GM13977 (cell line): ENCODE measurements at places on chromosomes 2 and 18.

DNA sequence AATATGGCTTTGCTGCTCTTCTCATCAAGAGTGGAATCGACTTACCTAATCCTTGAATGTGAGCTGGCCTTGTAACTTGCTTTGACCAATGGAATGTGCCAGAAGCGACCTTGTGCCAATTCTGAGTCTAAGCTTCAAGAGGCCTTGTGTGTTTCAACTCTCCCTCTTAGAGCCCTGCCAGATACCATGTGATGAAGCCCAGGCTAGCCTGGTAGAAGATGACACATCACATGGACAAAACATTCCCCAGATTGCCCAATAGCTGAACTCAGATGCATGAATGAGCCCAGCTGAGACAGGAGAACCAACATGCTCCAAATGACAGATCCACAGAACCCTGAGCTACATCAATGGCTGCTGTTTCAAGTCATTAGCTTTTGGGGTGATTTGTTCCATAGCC lies 4.2 kb upstream of the KLHL14 start:
- DNase-seq: no peak

- no peak for DNase-seq
These were observed 43.0 kb downstream of the SALL3 start for GRCh38 chr18:79022603-79023002.

DNA sequence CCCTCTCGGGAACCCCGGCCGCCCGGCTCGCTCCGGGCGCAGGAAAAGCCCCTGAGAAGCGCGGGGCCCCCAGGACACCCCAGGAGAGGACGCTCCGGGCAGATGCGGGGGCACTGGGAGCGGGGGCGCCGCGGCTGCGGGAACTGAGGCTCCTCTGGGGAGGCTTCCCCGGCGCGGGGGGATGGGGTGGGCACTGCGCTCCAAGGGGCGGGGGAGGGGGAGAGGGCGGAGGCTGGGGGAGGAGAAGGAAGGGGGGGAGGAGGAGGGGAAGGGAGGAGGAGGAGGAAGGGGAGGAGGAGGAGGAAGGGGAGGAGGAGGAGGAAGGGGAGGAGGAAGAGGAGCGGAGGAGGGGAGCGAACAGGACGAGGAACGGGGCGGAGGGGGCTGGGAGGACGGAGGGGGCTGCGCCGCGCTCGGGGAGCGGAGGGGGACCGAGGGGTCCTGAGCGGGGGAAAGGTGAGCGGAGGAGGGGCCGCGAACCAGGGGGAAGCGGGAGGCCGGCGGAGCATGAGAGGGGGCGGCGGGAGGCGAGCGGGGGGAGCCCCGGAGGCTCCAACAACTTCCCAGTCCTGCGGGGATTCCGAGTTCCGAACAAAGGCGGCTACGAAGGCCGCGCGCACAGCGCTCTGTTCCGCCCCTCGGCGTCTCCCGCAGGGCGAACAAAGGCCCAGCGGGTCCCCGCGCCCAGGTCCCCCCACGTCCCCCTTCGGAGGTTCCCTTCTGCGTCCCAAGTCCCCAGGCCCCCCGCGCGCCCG lies 742 bp downstream of the PXDN start:
- DNase-seq: no peak

DNA sequence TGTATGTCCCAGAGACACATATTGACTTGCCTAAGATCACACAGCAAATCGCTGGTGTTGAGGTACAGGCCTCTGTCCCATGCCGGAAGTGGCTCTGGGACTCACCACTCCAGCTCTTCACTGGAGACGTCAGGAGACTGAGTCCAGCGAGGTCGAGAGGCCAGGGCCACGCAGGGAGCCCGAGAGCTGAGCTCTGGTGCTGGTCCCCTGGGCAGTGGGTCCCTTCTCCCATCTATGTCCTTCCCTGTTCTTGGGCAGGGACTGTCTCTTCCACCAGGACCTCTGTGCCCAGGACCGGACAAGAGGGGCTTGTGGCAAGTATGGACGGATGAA lies 62.4 kb upstream of the TWIST2 start:
- no peak for DNase-seq

GRCh38 chr2:80145499-80145898 lies 159.1 kb downstream of the LRRTM1 start:
- DNase-seq: no peak
